Pancreas (tissue), 10 donors: ENCODE measurements at places on chromosomes 1 and 21. TPM values are rescaled to one million over a fixed set of nuclear protein-coding genes. Genes with fewer than 3 reads are reported as not detected.

SSR2 gene
- 229 TPM for total RNA-seq

CD52 gene
- total RNA-seq, result 1.1 TPM

GRCh38 chr1:2645776-2646175 is 13.0 kb upstream of the MMEL1 start:
- peak; percentile 23 for DNase-seq

DNA sequence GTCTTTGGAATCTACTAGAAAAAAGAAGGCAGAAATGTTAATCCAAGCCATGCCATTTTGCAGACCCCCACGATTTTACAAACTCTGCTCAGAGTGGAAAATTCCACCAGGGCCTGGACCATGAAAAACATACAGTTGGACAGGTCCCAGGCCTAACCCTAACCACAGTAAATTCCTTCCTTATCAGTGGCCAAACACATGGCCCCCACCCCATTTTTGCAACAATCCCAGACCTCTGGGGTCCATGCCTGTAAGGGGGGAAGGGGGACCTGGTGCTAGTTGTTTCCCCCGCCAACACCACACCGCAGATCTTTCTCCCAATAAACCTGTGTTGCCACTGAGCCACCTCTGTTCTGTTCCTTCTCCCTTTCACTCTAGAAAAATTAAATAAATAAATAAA is 1352.7 kb downstream of the AMY1C start:
- DNase-seq, result no peak
